ENCODE measurements at places on chromosomes 2 and 18.

- peak; percentile 84 for DNase-seq
These were observed 6.0 kb upstream of the INPP5D start for GRCh38 chr2:233053928-233054784.

GRCh38 chr2:101293544-101293943 lies 15.0 kb downstream of the RNF149 start:
- DNase-seq = no peak

- DNase-seq = no peak
These were observed 135.9 kb downstream of the DTNB start for GRCh38 chr2:25537526-25537925.

GRCh38 chr2:236776695-236777251 lies 207.1 kb downstream of the ACKR3 start:
- DNase-seq = no peak

GRCh38 chr2:41719756-41720155 lies 328.1 kb upstream of the PKDCC start:
- DNase-seq = no peak

GRCh38 chr2:96145036-96145847 lies at the start of gene DUSP2:
Gene DUSP2, minus strand, starts transcription at chr2:96145440. Its CDS starts 86 bp downstream, at chr2:96145354.
- peak; percentile 81 for DNase-seq

- peak; percentile 19 for DNase-seq
These were observed 57.3 kb downstream of the NEDD4L start for GRCh38 chr18:58101291-58101794.

GRCh38 chr18:74951165-74951760 lies 257.7 kb downstream of the PTGR3 start:
- DNase-seq = no peak

- DNase-seq = no peak
These were observed 102.9 kb downstream of the CLIP4 start for GRCh38 chr2:29218071-29218470.

DNA sequence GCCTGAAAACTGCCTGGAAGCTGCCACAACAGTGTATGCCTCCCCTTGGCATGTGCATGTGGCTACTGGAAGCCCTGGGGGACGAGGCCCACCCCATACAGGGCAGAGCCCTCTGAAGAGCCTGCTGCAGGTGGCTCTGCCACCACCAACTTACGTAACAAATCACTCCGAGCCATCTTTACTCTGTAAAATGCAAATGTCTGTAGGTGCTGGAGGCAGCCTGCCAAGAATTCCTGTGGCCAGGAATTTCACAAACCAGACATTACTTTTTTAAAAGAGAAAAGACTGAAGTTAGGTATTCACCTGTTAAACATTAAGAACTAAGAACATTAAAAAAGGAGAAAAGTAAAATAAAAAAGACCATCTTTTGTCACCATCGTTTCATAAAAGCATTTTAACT lies 106.3 kb downstream of the GPR39 start:
- no peak for DNase-seq

DNA sequence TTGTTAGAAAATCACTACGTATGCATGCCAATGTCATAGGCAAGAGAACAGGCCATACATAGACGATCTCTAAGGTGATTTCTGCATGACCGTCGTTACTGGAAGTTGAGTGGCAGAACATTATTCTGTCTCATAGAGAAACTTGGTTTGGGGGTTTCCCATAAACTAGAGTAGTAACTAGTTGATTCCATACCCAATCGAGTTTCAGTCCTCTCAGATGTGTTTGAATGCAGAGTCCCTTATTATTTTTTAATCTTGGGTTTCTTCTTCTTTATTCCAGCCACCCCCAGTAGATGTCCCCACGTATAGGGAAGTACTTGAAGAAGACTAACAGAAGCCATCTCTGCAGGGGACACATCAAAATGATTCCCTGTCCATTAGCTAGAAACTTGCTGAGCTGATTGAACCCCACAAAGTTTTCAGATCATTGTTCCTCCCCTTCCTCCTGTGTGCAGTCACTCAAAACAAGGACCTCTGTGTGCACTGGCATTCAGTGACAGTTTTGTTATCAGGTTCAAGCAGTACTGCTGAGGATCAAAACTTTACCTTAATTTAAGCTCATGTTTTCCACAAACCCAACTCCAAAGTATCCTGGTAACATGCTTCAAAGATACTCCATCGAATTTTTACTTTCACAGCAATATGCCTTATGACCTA lies 68.4 kb upstream of the CDCA7 start:
- DNase-seq = no peak

GRCh38 chr2:127407661-127408003 lies 10.6 kb upstream of the PROC start:
- no peak for DNase-seq

GRCh38 chr2:182587831-182588230 lies 128.2 kb upstream of the DNAJC10 start:
- no peak for DNase-seq

DNA sequence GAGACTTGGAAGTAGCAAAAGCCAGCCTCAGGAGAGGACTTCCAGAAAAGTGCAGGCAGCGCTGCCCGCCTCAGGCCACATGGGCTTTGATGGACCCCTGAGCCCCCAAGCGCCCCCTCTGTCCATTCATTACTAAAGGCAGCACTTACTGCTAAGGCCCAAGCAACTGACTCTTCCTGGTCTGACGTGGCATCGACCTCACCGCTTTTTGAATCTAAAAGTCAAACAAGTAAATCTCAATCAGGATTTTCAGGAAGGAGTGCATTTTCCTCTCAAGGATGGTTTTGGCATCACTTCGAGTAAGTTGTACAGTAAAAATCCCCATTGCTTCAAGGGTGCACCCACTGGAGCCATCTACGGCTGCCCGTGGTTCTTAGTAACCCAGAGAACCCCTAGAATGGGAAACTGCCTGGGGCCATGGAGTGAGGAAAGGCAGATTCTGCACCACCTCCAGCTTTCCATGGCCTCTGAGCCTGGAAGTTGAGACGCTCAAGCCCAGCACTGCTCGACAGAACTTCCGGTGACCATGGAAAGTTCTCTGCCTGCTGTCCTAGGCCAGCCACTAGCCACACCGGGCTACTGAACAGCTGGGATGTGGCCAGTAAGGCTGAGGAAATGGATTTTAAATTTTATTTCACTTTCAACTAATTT lies 7.0 kb downstream of the HJURP start:
- DNase-seq = no peak

DNA sequence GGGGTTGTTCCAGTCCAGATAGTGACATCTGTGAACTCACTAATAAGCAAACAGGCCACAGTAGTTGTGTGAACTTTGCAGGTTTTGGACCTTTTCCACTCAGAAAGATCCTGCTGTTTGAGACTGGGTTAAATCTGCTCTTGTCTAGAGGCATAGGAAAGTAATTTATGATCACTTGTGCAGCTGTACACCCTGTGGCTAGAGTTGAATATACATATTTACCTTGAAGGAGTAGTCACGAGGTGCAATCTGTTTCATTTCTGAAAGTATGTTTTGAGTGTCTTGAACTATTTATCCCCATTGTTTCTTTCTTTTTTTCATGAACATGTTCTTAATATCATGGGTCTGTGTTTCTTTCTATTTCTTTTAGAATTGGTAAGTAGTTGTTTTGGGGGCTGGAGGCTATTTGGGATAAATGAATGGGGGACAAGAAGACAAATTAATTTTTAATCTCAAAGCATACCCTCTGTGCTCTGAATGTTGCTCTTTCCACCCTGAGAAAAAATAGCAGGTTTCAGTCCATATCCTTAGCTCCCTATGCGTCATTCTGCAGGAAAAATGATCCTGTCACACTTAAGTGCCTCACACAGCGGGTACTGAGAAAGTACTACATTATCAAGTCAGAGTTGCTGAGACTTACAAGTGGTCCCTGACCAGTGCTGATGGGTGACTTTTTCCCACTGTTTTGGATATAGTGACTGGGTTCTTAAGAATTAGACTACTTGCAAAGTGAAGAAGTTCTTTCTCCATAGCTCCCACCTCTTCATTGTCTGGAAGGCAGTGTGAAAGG lies 28.2 kb downstream of the DCC start:
- DNase-seq = no peak

DNA sequence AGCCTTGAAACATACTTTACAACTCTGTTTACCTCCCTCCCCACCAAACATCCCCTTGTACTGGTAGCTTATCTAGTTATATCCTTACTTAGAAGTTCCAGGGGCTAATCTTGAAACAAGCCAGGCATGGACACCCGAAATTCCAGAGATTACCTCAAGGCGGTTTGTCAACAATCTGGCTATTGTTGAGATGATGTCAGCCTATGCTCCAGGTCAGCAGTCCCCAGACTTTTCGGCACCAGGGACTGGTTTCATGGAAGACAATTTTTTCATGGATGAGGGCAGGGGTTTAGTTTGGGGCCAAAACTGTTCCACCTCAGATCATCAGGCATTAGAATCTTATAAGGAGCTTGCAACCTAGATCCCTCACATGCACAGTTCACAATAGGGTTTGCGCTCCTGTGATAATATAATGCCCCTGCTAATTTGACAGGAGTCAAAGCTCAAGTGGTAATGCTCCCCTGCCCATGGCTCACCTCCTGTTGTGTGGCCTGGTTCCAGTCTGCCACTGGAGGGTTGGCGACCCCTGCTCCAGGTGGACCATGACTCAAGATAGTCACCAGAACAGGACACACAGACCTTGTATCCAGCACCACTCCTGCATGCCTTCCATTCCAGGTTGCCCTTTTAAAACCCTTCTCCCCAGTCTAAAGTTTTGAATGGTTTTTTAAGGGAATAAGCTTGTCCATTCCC lies 171.2 kb downstream of the SPAG16 start:
- DNase-seq = no peak

DNA sequence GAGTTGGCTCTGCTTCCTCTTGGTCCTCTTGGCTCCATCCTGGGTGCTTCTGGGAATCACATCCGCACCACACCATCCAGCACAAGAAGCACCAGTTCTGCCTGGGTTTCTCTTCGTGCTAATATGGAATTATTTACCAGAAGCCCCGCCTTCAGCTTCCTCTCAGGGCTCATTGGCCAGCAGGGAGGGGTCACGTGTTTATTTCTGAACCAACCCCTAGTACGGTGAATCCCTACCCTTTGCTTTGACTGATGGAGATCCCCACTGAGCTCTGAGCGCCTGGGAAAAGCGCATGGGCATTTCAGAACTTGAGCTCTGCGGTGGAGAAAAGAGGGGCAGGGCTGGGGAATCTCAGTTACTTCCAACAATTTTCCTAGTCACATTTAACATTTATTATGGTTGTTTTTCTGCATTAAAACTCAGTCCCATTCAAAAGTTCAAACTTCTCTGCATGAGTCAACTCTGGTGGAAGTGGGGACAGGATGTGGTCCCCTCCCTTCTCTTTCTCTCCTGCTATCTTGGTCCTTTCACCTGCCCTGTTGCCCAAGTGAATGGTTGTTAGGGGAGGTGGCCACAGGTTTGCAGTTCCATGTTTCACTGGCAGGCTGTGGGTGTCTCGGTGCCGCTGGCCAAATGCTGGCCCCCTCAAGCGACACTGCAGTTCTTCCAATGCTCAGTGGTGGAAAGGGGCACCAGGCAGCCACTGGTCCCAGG lies 76.4 kb upstream of the TTC39C start:
- DNase-seq = no peak

GRCh38 chr2:112156152-112156986 lies 18.2 kb downstream of the FBLN7 start:
- DNase-seq = peak; percentile 60

DNA sequence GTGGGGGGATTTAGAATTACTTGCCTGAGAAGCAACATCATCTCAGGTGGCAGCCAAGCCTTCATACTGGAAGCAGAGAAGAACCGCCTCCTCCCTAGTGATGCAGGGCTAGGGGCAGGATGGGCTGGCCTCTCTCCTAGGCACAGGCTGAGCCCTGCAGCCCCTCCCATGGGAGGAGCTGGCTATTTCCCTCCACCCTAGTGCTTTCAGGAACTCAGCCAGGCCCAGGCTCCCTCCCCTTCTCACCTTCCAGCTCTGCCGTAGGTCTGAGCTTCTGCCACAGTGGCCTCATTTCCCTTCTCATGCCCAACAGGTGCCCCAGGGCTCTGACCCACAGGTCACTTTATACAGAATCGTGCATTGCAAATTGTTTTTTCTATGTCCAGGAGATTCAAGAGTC lies 31.0 kb downstream of the CENPA start:
- peak; percentile 29 for DNase-seq

DNA sequence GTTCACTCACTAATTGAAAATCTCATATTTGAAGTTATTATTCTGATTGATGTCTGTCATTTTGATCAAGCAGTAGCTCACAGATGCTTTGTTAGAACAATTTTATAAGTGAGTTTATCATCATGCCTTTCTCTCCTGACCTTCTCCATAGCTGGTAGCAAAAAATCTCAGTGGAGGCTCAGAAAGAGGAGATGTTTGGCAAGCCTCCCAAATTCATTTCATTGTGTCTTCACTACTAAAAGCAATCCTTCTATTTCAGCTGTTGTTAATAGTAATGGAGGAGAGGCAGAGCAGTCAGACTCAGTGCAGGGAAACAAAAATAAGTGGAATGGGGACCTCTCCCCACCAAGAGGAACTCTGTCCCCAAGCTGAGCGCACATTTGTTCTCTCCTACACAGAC lies 2127.8 kb upstream of the CELF4 start:
- no peak for DNase-seq

- no peak for DNase-seq
These were observed 84.1 kb upstream of the SLC66A3 start for GRCh38 chr2:11071211-11071610.

DNA sequence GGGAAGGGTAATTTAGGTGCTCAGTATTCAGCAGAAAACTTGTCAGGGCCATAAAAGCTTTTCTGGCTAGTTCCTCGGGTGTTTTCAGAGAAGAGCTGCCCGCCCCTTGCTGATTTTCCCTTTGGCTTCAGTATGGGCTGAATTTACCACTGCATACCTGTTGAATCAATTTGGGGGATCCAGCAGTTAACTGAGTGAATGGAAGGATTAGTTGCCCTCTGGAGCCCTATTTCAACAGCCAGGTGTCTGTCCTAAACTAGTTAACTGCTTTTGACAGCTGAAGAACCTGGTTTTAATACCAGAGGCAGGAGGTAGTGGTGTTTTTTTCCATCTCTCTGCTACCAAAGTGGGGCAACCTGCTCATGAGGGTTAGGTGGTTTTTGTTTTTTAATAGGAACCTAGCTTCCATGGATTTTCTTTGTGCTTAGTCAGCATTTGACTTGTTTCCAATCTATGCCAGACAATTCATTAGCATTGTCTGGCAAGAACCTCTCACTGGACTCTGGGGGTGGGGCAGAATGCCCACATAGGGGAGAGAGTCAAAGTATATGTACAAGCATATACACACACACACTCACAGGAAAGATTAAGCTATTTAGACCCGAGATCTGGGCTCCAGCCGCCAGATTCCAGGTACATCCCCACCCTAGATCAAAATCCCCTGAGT lies 166.5 kb upstream of the SIX3 start:
- peak; percentile 48 for DNase-seq

- DNase-seq = no peak
These were observed 154.3 kb upstream of the LTBP1 start for GRCh38 chr2:32792416-32792815.

GRCh38 chr2:54949431-54949830 lies 100.8 kb downstream of the RTN4 start:
- no peak for DNase-seq

- no peak for DNase-seq
These were observed 49.0 kb upstream of the GLI2 start for GRCh38 chr2:120686511-120687168.

Data from neural progenitor cell (in vitro differentiated cells).